ENCODE measurements at places on chromosomes 11 and 22.

DNA sequence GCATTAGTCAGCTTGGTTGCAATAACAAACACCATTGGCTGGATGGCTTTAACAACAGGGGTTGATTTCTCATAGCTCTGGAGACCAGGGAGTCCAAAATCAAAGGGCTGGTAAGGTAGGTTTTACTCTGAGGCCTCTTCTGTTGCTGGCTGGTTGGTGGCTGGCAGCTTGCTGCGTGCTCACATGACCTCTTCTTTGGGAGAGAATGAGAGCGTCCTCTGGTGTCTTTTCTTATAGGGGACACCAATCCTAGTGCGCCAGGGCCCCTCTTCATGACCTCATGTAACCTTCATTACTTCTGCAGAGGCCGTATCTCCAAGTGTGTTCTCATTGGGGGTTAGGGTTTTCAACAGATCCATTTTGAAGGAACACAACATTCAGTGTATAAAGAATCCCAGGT, 1308.3 kb downstream of the TBC1D22A start:
- no peak for DNase-seq

DNA sequence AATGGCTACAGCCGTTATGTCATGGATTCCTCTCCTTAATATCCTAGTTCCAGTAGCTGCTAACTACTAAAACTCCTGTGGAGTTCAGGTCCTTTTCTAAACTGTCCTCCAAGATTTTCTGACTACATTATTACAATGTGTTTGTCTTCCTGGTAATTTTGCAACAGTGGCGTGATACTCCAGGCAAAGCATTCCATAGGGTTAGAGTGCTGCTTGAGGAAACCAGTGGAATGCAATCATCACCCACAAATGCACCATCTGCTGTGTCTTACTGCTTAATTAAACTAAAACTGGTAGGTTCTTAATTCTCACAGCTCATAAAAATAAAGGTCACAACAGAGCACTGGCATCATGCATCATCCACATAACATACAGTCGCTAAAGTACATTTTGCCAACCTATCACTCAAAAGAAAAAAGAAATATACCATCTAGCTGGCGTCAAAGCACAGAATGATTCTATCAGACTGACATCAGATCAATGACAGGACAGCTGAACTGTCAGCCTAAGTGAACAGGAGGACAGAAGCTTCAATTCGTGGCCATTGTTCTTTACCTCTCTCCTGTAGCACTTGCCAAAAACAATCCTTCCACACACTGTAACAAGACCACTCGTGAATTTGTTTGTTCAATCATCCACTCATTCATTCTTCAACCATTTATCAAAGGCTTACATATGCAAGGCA, 182.5 kb downstream of the CADM1 start:
- no peak for DNase-seq

- peak; percentile 21 for DNase-seq
Observed at GRCh38 chr11:117199053-117199915, at the start of gene TAGLN. TAGLN (plus strand) TSS chr11:117199370; CDS start chr11:117203014, 3,644 bp downstream.

DNA sequence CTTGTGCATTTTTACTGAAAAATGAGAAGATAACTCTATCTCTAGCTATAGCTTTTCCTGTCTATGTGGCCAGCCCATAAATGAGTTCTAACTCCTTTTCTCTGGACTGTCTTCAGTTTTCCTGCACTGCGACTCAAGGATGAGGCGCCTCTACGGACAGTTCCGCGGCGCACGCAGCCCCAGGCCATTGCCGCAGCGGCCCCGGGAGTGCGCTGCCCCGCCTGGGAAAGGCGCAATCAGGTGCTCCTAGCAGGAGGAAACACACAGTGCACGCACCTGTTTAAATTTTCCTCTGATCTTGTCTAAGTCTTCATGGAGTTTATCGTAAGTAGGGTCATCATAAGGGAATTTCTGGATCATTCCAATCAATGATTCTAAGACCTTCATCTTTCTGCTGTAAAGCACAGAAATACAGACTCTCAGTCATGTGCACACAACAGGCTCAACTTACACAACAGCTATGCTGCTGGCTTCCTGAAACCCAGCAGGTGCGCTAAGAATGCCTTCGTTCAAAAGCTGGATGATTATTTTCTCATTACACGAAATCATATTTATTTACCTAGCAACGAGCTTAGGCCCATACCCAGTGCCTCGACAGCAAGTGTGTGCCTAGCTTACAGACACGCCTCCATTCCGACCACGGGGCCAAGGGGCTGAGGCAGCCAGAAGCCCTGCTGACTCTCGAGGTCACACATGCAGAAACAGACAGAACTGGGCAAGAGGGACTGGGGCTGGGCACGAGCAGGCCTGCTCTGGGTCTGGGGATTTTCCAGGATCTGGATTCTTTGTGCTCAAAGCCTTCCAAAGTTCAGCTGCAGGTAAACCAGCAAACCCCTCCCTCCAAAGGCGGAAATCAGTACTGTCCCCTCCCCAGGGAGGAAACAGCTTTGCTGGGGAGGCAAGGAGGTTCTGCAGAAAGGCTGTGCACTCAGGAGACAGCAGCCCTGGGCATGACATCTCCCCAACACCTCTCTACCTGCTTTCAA, 7.2 kb downstream of the LTO1 start:
- DNase-seq: peak; percentile 92

GRCh38 chr22:47587861-47588577, 825.6 kb downstream of the TBC1D22A start:
- DNase-seq: no peak

GRCh38 chr22:47127441-47127871, 365.0 kb downstream of the TBC1D22A start:
- no peak for DNase-seq

GRCh38 chr11:118921929-118922744, 3.6 kb downstream of the BCL9L start:
- peak; percentile 80 for DNase-seq

GRCh38 chr11:70661761-70662501, 263.6 kb downstream of the CTTN start:
- no peak for DNase-seq

DNA sequence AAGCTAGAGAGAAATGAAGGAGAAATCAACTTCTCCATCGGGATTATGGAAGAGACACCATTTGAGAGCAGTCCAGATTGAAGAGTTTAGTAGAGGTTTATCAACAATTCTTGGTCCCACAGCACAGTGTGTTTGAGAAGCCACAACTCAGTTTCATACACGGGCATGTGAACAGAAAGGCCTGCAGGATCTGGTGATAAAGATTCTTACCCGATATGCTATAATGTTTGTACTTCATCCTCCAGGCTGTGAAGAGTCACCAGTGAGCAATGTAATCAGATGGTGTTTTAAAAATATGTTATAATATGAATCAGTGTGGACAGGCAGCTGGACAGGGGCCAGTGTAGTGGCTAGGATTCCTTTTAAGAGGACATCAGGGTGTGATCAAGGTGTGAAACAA, 29.7 kb upstream of the VWA5A start:
- no peak for DNase-seq

All from HepG2 (cell line).